ENCODE measurements at places on chromosomes 2 and 18.

DNA sequence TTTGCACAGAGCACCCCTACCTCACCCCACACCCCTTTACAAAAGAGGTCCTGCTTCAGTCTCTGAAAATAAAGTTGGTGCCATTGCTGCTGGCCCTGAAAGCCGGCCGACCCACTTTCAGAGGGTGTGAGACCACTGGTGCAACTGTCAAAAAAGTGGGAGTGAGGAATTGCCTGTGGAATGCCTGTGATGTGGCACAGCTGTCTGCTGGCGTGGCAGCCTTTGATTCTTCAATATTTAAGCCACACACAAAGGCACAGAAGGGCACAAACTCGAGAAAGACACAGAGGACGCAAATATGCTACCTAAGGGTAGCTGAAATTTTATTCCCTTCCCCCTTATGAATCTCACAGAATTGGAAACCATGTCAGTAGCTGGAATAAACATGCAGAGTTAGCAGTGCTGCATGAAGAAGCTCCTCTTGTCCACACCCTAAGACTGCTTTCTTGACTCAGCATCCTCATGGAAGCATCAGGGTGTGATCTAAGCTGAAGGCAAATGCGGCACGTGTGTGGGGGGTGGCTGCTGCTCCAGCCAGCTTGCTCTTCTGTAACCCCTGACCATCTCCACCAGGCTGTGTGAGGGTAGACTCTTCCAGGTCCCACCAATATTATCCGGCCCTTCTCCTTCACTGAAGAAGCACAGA is 92.3 kb downstream of the CELF4 start:
- no peak for DNase-seq

- no peak for DNase-seq
Observed at GRCh38 chr2:26581266-26581990, 59.7 kb downstream of the CIB4 start.

DNA sequence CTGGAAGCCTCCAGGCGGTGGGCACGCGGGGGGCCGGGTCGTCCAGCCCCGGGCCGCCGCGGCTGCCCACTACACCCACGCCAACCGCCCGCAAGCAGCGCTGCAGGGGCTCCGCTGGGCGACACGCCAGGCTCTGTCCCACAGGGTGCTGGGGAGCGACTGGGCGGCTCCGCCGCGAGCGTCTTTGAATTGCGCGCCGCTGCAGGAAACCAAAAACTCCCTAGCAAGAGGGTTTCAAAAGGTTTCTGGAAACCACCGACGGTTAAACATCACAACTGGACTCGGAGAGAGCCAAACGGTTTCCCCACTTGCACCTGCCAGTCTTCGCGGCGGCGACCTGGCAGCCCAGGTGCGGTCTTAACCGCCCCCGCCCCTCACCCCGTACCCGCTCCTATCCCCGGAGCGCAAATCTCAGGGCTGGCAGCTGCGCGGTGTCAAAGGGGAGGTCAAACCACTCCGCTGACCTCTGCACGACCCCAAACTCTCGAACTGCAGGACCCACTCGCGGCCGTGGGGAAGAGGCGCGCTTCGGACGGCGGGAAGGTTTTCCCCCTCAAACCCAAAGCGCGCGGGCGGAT is 1.0 kb downstream of the CXCR4 start:
- no peak for DNase-seq

GRCh38 chr2:67036444-67036843 is 360.7 kb upstream of the ETAA1 start:
- DNase-seq = no peak

GRCh38 chr18:48392268-48392667 is 16.9 kb downstream of the ZBTB7C start:
- DNase-seq = no peak

GRCh38 chr2:201008296-201008829 is 44.9 kb upstream of the ORC2 start:
- no peak for DNase-seq

GRCh38 chr2:39778233-39778632 is 825 bp downstream of the THUMPD2 start:
- no peak for DNase-seq

GRCh38 chr18:49704334-49704733 is 109.0 kb downstream of the ACAA2 start:
- DNase-seq = no peak

DNA sequence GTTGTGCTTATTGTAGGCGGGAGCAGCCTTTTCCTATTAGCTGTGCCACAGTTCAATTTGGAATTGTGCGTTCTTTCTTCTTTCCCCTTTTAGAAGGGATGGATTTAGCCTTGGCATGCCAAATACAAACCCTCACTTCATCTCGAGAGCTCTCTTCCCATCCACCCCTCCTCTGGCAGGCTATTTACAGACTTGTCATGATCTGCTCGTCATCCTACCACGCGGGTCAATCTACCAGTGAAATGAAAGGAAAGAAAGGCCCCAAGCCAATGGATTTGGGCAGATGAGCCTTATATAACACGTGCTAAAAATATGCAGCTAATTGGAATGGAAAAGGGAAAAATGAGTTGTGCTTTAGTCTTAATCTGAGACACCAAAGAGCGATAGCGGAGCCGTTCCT is 277.5 kb downstream of the PRKCE start:
- DNase-seq = no peak

DNA sequence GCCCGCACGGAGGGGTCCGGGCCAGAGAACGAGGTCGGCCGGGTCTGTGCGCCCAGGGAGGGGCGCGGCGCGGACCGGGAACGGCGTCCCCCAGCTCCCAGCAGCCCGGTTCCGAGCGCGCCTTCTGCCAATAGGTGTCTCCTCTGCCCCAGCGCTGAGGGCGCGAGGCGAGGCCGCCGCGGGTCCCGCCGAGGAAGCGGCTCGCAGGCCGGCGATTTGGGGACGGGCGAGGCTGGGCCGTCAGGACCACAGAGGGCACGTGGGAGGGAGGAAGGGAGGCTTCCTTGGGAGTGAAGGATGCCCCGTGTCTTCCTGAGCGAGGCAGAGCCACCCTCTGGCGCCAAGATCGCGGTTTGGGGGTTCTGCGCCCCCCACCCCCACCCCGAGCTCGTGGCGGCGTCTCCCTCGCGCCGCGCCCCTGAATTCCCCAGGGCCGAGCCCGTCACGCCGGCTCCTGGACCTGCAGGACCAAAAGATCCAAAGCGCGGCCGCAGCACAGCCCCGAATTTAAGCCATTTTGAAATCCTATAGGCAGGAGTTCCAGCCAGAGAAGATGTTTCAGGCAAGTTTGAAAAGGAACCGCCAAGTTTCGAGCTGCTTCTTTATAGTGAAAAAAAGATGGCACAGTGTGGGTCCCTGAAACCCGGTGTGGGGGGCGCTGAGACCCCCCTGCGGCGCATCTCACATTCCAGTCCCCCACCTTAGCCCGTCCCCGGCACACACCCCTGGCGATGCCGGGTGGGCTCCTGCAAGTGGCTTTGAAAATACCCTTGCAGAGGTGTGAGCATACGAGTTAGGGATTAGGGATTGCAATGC is 909 bp downstream of the NFATC1 start:
- no peak for DNase-seq

DNA sequence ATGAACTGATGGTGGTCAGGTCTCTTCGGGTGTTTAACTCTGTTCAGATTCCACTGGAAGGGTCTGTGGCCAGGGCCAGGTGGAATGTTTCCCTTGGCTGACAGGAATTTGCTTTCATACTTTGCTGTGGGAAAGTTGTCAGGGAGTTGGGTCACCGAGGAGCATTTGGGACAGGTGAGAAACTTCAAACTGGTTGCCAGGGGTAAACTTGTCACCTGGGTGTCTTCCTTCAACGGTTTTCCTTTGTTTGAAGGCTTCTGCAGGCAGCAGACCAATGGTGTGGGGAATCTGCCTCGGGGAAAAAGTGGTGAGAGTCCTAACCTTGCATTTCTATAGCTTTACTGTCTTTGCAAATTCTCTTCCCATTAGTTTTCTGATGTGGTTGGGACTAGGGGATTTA is 92.2 kb downstream of the TGFA start:
- no peak for DNase-seq

DNA sequence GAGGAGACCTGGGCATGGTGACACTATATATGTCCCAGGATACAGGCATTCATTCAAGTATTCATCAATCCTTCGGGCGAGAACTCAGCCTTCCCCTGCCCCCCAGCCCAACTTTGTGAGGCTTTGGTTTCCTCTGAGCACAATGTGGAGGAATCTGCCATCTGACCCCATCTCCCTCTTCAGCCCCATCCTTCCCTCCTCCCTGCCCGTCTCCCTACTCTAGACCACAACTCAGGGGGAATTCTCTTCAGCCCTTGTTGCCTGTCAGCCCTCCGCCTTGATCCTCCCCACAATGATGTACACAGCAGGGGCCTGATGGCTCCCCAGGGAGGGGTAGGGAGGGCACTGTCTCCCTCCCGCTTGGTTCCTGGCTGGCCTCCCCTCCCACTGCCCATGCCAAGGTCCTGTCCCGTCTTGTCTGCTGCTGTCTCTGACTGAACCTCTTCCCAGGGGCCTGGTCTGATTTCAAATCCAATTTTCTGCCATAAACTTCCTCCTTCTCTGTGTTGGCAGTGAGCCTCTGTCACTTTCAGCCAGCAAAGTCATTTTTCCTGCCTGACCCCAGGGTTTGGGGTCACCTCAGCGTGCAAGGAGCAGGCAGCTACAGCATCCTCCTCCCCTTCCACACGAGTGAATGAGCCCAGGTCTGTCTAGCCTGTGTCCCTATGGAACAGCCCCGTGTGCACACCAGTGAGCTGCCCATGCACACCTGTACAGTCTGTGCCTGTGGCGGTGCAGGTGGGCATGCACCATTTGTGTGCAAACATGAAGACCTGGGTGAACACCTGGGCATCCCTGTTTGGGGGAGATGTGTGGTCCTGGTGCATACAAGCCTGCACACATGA is 197.3 kb downstream of the CELF4 start:
- DNase-seq = no peak

GRCh38 chr2:37590119-37590571 is 81.3 kb downstream of the CDC42EP3 start:
- no peak for DNase-seq

- no peak for DNase-seq
Observed at GRCh38 chr2:219128396-219128795, 32.2 kb downstream of the NHEJ1 start.

DNA sequence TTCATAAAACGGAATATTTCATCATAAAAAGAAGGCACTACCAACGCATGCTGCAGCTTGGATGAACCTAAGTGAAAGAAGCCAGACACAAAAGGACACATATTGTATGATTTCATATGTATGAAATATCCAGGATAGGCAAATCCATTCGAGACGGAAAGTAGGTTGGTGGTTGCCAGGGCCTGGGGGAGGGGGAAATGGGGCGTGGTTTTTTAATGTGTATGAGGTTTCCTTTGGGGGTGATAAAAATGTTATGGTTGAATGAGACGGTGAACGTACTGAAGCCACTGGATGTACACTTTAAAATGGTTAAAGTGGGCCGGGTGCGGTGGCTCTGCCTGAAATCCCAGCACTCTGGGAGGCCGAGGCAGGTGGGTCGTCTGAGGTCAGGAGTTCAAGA is 20.0 kb upstream of the SPATA3 start:
- no peak for DNase-seq

GRCh38 chr2:223727562-223727961 is 109.8 kb downstream of the AP1S3 start:
- DNase-seq = no peak

- no peak for DNase-seq
Observed at GRCh38 chr2:287471-287885, 413 bp downstream of the ALKAL2 start.

DNA sequence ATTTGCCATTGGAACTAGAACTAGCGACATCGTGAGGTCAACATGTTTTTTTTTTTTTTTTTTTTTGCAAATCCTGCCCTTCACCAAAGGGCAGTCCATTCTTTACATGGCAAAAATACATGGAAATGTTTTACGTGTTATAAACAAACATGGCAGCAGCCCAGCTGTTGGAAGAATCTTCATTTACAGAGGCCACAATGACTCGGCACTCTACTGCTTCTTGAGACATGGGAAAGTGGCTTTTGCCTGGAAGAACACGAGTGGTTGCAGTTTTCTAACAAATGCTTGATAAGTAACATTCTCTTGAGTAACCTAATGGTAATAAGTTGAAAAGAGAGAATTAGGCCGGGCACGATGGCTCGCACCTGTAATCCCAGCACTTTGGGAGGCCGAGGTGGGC is 22.8 kb upstream of the POLR1B start:
- no peak for DNase-seq

DNA sequence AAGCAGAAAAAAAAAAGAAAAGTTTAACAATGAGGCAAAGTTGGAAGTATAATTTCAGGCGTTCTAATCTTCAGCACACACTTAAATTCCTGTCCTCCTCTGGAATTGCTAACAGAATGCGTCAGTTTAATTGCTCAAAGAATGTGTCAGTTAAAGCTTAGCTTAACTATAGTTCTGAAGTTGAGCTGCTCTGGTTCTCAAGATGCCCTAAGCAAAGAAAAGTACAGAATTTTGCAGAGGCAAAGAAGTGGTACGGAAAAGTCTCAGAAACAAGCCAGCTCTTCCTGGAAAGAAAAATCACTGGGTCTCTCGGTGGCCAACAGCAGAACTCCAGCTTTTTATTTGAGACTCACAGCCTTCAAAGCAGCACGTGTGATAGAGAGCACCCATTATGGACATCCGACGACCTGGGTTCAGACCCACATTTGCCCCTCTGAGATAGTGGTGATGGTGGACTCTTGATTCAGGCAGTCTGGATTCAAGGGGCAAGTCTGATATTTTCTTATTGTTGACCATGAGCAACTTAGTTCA is 22.2 kb upstream of the MYO3B start:
- no peak for DNase-seq

DNA sequence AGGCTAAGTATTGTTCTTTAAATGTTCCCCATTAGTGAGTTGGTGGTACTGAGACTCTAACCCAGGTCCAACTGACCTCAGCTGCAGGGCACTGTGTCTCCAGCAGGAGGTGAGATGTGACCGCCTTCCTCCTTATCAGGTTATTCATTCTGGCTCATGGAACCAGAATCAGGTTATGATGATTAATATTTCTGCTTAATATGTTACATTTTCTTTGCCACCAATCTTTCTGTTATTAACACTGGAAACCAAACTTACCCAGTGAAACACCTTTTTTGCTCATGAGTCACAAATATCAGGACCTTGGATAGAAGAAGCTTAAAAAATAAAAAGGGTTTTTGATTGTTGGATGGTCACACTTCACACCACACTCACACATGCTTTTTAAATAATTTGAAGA is 85.4 kb downstream of the DPP4 start:
- DNase-seq = no peak

GRCh38 chr2:206083602-206084438 is 2.2 kb downstream of the INO80D start:
- DNase-seq = no peak

DNA sequence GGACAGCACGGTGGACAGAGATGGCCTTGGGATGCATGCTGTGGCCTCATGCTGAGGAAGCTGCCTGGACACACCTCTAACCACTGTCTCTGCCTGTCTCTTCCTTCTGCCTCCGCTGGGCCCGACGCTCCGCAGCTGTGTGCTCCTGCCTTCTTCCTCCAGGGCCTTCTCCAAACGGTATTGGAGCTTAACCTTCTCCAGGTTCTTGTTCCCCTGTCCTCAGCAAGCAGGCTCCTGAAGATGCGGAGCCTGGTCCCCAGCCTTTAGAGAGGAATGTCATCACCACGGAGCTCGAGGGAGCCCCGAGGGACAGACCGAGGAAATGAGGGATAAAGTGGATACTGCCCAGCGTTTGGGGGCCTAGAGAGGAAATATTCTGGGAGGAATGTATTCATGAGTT is 155.1 kb downstream of the DYSF start:
- DNase-seq = no peak
